ENCODE measurements at places on chromosomes 6 and 20.

GRCh38 chr20:62515280-62515679 is 39.5 kb upstream of the GATA5 start:
- DNase-seq, result no peak

GRCh38 chr20:32879538-32879937 is 20.8 kb downstream of the EFCAB8 start:
- no peak for DNase-seq

DNA sequence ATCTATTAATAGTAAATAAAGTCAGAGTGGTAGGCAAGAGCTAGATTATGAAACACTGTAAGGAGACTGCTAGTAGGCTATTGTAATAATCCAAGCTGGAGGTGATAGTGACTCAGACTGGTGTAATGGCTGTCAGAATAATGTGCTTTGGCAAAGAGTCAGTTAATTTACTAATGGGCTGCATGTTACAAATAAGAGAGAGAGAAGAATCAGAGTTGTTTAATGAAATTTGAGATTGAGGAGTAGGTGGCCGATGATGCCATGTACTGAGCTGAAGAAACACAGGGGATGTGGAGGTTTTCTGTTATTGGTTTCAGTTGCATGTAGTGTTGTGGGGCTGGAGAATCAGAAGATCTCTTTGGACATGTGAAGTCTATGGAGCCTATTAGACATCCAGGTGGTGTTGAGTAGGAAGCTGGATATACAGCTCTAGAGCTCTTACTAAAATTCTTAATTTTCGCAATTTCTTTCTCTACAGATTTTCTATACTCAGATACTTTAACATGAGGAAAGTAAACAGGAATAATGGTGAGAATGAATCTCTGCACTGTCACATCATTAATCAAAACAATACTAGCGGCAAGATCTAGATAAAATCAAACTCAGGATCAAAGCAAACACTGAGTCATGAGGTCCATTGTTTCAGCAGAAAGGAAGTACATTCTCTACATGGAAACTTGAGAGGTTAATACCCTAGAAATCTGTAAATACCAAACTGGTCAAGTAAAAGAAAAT is 167.7 kb downstream of the SIM1 start:
- DNase-seq, result no peak

- DNase-seq, result no peak
These were observed 254.8 kb upstream of the STXBP5 start for GRCh38 chr6:146949425-146949824.

DNA sequence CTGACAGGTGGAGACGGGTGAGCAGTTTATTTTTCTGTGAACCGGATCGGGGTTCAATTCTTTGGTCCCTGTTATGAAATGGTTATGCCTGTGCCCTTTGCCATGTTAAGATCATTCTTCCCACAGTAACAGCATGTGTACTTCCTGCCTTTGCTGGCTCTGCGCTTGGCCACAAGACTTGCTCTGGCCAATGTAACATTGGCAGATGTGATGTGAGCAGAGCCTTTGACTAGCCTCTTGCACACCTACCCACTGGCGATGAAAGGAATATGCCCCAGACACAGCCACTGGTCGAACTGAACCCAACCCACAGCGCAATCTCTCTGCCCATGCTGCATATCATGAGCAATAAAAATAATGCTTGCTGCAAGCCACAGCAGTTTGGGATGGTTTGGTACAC is 31.9 kb downstream of the JAG1 start:
- DNase-seq, result no peak

GRCh38 chr20:5688431-5688972 is 61.7 kb upstream of the SHLD1 start:
- no peak for DNase-seq

DNA sequence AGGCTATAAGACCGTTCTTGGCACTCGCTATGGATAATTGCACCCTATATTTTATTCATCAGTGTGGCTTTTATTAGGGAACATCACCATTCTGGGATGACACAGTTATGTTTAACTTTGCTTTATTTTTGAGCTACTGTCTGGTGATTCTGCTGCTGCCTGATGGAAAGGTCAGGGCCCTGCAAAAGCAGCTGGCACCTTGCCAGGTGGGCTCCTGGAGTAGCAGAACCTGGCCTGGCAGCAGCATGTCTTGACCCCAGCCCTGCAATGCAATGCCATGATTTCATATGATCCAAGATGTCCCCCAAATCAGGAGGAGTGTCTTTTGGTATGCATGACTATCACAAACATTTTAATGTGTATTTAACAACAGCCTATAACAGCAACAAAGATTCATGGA is 228.4 kb upstream of the RSPO3 start:
- no peak for DNase-seq
